ENCODE measurements at places on chromosomes 2 and 18.

GRCh38 chr2:195601361-195601760 is 55.7 kb upstream of the SLC39A10 start:
- DNase-seq, result no peak

- DNase-seq, result no peak
Observed at GRCh38 chr2:151302879-151303278, 13.4 kb upstream of the NMI start.

DNA sequence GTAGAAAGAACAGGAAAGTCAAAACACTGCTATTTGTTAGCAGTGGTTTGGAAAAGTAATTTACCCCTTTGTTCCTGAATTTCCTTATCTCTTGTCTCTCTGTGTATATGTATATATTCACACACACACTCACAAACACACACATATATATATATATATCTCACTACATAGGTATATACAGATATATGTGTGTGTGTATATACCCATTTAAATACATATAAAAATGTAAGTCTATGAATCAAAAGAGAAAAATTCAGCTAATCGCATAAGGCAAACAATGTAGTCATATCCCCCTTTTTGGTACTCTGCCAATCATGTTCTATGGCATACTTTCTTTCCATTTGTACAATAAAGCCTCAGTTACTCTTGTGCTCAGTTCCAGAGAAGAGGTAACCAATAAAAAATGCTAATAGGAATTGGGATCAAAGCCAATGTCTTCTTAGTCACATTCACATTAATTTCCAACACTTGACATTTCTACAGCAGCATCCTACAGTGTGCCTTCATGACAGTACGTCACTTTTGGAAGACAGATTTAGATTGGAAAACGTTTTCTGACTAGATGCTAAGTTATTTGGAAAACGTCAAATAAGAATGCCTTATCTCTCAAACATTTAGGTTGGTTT is 94.6 kb downstream of the MC4R start:
- no peak for DNase-seq

GRCh38 chr2:113898081-113898480 is 8.2 kb downstream of the ACTR3 start:
- DNase-seq, result no peak

DNA sequence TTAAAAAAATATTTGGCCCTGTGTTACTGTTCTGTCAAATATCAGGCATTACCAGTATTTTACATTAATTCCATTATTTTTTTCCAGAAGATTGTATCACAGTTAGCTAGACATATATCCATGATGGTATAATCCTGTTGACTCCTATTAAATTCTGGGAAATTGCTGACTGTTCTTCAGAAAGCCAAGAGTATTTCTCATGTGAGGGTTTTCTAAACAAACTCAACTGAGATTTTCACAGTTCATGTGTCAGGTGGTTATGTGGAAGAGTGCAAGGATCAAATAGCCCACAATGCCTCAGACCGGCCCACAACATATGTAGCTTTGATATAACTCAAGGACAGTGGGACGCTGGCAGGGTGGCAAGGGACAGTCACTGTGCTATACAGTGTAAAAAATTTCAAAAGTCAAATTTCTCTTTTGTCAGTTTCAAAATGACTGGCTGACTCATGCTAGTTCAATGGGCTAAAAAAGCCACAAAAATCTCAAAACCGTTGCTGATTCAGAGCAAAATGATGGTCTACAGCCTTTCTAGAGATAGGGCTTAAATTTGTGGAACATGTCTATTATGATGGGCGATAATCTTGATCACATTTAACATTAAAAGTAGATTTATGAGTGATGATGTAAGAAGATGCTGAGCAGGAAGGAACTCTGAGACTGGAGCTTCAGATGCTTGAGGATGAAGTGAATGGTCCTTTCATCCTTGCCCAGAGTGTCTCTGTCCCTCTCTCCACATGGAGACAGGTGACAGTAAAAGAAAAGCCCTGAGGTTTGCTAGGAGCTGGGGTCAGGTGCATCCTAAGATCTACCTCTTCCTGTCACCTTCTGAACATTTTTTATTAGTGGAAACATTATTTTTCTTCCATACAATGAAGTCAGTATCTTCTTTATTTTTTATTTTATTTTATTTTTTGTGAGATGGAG is 175.8 kb upstream of the PIEZO2 start:
- DNase-seq, result no peak

GRCh38 chr18:77990131-77990530 is 740.5 kb downstream of the GALR1 start:
- no peak for DNase-seq

DNA sequence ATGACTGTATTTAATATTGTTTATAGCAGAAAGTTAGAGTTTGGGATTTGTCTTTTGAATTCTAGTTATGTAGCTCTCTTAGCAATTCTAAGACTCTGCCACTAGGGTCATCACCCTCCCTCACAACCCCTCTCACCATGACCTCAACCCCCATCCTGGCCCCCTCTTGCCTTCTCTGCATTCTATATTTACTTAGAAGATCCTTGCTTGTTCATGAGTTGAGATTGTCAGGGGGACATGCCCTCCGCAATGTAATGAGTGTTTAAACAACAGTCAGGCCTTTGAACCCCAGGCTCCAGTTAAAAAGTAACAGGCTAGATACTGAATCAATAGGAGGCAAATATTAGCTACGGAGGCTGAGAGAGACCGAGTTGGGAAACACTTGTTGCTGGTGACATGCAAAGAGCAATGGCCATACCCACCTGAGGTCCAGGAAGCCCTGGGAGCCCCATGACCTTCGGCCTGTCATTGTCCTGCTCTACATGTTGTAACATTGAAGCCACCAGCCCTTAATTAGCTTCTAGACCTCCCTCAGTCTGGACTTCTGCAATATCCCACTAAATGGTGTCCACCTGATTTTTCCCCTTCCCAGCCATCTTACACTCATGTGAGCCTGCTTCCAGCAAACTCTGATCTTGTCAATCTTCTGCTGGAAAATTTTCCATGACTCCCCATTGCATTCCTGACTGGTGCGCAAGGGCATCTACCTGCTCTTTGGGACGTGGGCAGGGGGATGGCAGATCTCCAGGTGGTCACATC is 221.1 kb downstream of the ALPK2 start:
- no peak for DNase-seq

- no peak for DNase-seq
Observed at GRCh38 chr18:67864677-67865340, 348.3 kb upstream of the DSEL start.

DNA sequence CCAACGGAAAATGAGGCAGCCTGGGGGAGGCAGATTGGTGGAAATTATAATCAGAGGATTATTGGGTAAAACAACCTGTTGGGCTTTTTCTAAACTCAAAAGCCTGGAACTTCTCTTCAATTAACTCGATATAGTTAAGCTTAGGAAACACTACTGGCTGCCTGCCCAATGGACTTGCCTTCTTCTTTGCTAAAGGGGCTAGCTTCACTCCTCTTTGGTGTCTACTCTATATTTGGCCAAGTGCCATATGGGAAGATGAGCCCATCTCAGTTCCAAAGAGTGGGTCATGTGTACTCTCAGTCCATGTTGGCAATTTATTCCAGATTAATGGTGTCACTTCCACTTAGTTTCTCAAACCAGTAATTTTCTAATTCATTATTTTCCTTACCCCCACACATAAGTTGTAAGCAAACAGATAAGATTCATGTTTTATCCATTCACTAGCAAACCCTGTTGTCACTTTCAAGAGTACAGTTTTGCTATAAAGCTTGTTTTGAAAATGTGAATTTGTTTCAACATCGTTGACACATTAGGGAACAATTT is 34.3 kb downstream of the DARS1 start:
- DNase-seq, result no peak

All from upper lobe of left lung (tissue), 6 donors.